Psoas muscle (tissue), 8 donors: ENCODE measurements at places on chromosomes 6 and 20. TPM values are rescaled to one million over a fixed set of nuclear protein-coding genes. Genes with fewer than 3 reads are reported as not detected.

The ZSCAN23 gene
- total RNA-seq = 0.44 TPM

The RNF39 gene
- not detected for total RNA-seq

The WFDC12 gene
- total RNA-seq = not detected

The IL17A gene
- not detected for total RNA-seq

The COQ3 gene
- total RNA-seq = 19.0 TPM

GRCh38 chr6:29864037-29864810 is 36.6 kb downstream of the HLA-G start:
- no peak overlapping the region for H3K4me3 ChIP-seq
- H3K27me3 ChIP-seq = peaks cover 10% of the 10 kb centered on the region
- H3K4me1 ChIP-seq = no peaks in the 10 kb centered on the region
- no peaks in the 10 kb centered on the region for H3K36me3 ChIP-seq
- no peak for DNase-seq

GRCh38 chr20:50039706-50040431 is 57.1 kb downstream of the SNAI1 start:
- H3K4me3 ChIP-seq = no peak overlapping the region
- H3K27me3 ChIP-seq = no peaks in the 10 kb centered on the region
- no peak for DNase-seq
- H3K27ac ChIP-seq = no peak overlapping the region
- no peaks in the 10 kb centered on the region for H3K4me1 ChIP-seq

DNA sequence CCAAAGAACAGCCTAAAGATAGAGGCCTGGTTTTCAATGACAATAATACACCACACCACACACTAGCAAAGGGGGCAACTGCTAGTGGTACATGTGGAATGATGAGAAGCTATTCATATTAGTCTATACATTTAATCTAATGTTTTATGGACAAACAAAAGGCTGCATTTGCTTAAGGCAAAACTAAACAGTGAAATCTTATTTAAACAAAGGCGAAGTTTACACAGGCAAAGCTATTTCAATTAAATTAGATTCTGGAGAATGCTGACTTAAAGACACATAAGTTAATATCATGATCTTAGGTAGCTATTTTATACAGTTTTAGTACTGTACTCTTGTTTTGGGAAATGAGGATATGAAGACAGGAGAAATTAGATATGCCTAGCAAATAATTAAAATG is 53.9 kb upstream of the SIM1 start:
- H3K27me3 ChIP-seq = no peaks in the 10 kb centered on the region
- peaks cover 6% of the 10 kb centered on the region for H3K4me1 ChIP-seq
- DNase-seq = no peak
- H3K4me3 ChIP-seq = no peak overlapping the region

GRCh38 chr6:151004383-151005024 is 139.0 kb downstream of the MTHFD1L start:
- no peak overlapping the region for H3K4me3 ChIP-seq
- H3K27ac ChIP-seq = peak overlapping the region; percentile 67
- no peaks in the 10 kb centered on the region for H3K36me3 ChIP-seq
- no peaks in the 10 kb centered on the region for H3K4me1 ChIP-seq
- DNase-seq = no peak
- no peaks in the 10 kb centered on the region for H3K27me3 ChIP-seq

GRCh38 chr6:114862819-114863218 is 520.0 kb upstream of the HS3ST5 start:
- H3K4me3 ChIP-seq = no peak overlapping the region
- H3K36me3 ChIP-seq = no peaks in the 10 kb centered on the region
- no peaks in the 10 kb centered on the region for H3K4me1 ChIP-seq
- no peak overlapping the region for H3K27ac ChIP-seq
- H3K27me3 ChIP-seq = no peaks in the 10 kb centered on the region

DNA sequence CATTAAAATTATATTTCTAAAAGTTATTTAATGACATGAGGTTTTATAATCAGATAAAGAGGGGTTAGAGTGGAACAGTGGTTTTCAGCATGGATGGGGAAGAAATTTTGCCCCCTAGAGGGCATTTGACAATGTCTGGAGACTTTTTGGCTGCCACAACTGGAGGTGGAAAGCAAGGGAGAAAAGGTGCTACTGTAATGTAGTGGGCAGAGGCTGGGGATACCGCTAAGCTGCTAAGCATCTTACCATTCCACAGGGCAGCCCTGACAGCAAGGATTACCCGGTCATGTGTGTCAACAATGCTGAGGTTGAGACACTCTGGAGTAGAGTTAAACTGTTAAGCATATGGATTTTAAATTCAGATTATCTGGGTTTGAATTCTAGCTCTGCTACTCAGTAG is 52.9 kb upstream of the FABP7 start:
- H3K36me3 ChIP-seq = no peaks in the 10 kb centered on the region
- no peak for DNase-seq
- H3K27ac ChIP-seq = no peak overlapping the region
- H3K4me3 ChIP-seq = no peak overlapping the region

DNA sequence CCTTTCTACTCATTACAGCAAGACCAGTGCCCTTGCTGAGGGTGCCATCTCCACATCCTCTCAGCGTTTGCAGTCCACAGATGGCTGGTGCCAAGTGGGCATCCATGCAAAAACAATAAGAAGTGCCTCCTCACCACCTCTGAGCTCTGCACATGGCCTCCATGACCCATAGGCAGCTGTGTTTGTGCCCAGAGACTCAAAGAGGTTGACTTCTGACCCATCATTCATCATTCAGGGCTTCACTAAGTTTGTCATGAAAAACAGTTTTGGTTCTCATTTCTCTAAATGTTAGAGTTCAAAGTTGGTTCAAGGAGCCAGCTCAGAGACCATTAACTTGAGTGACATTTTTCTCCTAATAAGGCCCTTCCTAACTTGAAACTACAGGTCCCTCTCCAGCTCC is 512.6 kb upstream of the MAP3K7 start:
- DNase-seq = no peak
- no peaks in the 10 kb centered on the region for H3K4me1 ChIP-seq
- no peaks in the 10 kb centered on the region for H3K36me3 ChIP-seq
- H3K27me3 ChIP-seq = no peaks in the 10 kb centered on the region

DNA sequence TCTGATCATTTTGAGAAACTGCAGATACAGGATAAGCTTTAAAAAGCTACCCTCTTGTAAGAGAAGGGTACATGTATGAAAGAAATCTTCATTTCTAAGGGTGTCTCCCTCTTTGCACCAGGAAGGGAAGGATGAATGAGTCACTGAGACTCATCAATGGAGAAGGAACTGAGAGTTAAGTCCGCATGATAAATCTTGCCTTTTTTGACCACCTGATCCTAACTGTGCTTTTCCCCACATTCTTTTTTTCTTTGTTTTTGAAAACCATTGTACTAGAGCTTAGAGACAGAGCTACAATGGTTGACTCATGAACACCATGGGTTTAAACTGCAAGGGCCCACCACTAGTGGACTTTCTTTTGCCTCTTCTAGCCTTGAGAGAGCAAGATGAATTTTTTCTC is 353.0 kb upstream of the RGS17 start:
- no peaks in the 10 kb centered on the region for H3K36me3 ChIP-seq
- no peaks in the 10 kb centered on the region for H3K27me3 ChIP-seq
- H3K27ac ChIP-seq = no peak overlapping the region
- DNase-seq = no peak
- H3K4me1 ChIP-seq = no peaks in the 10 kb centered on the region
- H3K4me3 ChIP-seq = no peak overlapping the region

DNA sequence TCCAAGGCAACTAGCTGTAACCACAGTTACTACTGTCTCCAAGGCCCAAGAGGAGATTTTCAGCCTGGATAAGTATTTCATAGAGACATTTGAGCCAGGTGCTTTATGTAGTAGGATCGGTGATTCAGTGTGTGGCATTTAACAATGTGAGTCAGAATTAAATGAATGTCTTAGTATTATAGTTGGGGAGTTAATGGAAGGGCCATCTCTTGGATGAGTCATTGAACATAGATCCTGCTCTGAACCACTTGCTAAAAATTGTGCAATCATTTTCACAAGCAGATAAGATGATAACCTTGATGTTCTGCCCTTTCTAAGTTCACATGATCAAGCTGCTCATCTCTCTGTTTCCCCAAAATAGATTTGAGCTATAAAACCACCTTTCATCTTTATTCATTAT is 668.9 kb upstream of the CITED2 start:
- no peak for DNase-seq
- H3K36me3 ChIP-seq = no peaks in the 10 kb centered on the region
- H3K27me3 ChIP-seq = no peaks in the 10 kb centered on the region
- H3K4me1 ChIP-seq = peaks cover 16% of the 10 kb centered on the region
- peak overlapping the region; percentile 61 for H3K27ac ChIP-seq

DNA sequence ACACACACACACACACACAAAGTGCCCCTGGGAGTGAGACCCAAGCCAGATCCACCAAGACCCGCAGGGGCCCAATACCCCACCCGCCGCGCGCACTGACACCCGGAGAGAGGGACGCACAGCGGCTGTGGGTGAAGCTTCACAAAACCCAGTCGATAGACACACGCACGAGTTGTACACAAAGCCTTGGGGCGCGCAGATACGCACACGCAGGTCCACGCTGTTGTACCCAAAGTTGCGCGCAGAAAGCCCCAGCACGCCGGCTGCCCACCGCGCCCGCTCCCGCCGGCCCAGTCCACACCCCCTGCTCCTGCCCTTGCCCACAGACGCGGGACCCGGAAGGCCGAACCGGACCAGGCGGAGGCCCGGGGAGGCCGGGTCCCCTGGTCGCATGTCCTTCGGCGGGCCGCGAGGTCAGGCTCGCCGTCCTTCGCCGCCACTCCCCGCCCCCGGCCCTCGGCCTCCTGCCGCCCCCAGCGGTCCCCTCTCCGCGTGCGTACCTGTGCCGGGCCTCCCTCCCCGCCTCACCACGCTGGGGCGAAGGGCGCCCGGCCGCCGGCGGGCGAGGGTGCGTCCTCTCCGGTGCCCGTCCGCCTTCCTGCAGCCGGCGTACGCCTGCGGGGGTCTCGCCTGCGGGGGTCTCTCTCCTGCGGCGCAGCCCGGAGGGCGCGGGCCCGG is at the start of gene TMEM74B:
Gene TMEM74B, minus strand, starts transcription at position 344 of the 678 bp plus-strand sequence. CDS start 1,180 bp downstream, outside the sequence.
- no peak within 1 kb of the TSS for H3K27ac ChIP-seq
- no peak for DNase-seq
- no peaks in the 10 kb centered on the region for H3K36me3 ChIP-seq
- H3K4me3 ChIP-seq = peak within 1 kb of the TSS; percentile 68
- peaks cover 21% of the 10 kb centered on the region for H3K27me3 ChIP-seq

GRCh38 chr6:83884523-83884922 is 25.0 kb downstream of the CYB5R4 start:
- H3K36me3 ChIP-seq = no peaks in the 10 kb centered on the region
- no peak overlapping the region for H3K27ac ChIP-seq
- H3K4me3 ChIP-seq = no peak overlapping the region
- DNase-seq = no peak

GRCh38 chr6:160457823-160458222 is 109.6 kb downstream of the SLC22A3 start:
- no peaks in the 10 kb centered on the region for H3K4me1 ChIP-seq
- H3K27ac ChIP-seq = no peak overlapping the region
- no peaks in the 10 kb centered on the region for H3K36me3 ChIP-seq
- no peak overlapping the region for H3K4me3 ChIP-seq
- DNase-seq = no peak

- H3K4me3 ChIP-seq = no peak overlapping the region
- H3K27me3 ChIP-seq = no peaks in the 10 kb centered on the region
- no peak overlapping the region for H3K27ac ChIP-seq
- DNase-seq = no peak
These were observed 56.5 kb downstream of the DLL1 start for GRCh38 chr6:170234419-170234818.
